ENCODE measurements at places on chromosomes 11 and 22.

DNA sequence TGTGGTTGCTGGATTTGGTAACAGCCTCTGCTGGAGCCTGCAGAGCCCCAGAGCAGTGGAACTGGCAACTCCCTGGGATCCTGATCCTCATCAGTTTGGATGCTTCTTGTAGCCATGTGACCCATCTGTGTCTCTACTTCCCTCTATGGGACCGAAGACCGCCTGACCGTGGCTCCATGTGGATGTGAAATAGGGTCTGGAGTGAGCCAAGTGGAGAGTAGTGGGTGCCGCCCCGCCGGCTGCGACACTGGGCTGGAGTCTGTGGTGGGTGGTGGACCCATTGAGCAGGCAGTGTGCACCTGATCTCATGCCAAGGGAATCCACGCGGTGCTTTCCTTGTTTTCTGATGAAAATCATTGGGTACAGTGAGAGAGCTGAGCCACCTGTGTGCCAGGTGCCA is 543.2 kb upstream of the B3GAT1 start:
- peaks cover 4% of the 10 kb centered on the region for H3K4me1 ChIP-seq
- no peak for DNase-seq
- no peaks in the 10 kb centered on the region for H3K36me3 ChIP-seq
- H3K4me3 ChIP-seq = no peak overlapping the region
- no peak overlapping the region for H3K27ac ChIP-seq

- peak overlapping the region; percentile 88 for H3K27ac ChIP-seq
- peaks cover 14% of the 10 kb centered on the region for H3K36me3 ChIP-seq
- H3K4me1 ChIP-seq = no peaks in the 10 kb centered on the region
- peak; percentile 23 for DNase-seq
Measured at GRCh38 chr11:112025707-112026106, 499 bp downstream of the DLAT start.

GRCh38 chr11:83520849-83521248 is 234.7 kb upstream of the CCDC90B start:
- no peaks in the 10 kb centered on the region for H3K4me1 ChIP-seq
- H3K4me3 ChIP-seq = no peak overlapping the region
- peaks cover 5% of the 10 kb centered on the region for H3K27me3 ChIP-seq

GRCh38 chr22:32836280-32837123 is 35.0 kb downstream of the TIMP3 start:
- peaks cover 6% of the 10 kb centered on the region for H3K4me1 ChIP-seq
- peak; percentile 22 for DNase-seq
- H3K27me3 ChIP-seq = no peaks in the 10 kb centered on the region
- H3K4me3 ChIP-seq = no peak overlapping the region
- no peak overlapping the region for H3K27ac ChIP-seq

- no peak overlapping the region for H3K4me3 ChIP-seq
- no peaks in the 10 kb centered on the region for H3K36me3 ChIP-seq
- no peak overlapping the region for H3K27ac ChIP-seq
Measured at GRCh38 chr22:49354516-49355210, 473.0 kb downstream of the BRD1 start.

GRCh38 chr11:18264035-18264434 is 2.0 kb upstream of the SAA1 start:
- no peaks in the 10 kb centered on the region for H3K36me3 ChIP-seq
- no peak overlapping the region for H3K27ac ChIP-seq
- H3K27me3 ChIP-seq = peaks cover 14% of the 10 kb centered on the region
- H3K4me3 ChIP-seq = no peak overlapping the region
- DNase-seq = no peak

DNA sequence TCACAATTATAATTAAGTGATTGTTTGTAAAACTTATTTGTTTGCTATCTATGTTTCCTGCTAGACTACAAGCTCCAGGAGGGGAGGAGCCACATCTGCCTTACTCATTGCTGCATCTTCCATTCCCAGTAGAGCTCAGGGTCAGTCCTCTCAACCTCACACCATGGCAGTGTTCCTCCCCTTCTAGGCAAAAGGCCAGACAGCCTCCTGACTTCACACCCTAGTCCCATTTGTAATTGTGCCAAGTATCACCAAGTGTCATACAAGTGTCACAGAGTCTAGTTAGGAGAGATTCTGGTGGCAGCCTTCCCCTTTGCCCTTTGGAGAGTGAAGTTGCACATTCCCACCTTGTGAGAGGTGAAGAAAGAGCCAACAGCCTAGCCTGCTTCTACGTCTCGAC is 490.4 kb downstream of the INSC start:
- H3K27ac ChIP-seq = no peak overlapping the region
- peaks cover 28% of the 10 kb centered on the region for H3K27me3 ChIP-seq
- H3K36me3 ChIP-seq = no peaks in the 10 kb centered on the region
- H3K4me1 ChIP-seq = no peaks in the 10 kb centered on the region

DNA sequence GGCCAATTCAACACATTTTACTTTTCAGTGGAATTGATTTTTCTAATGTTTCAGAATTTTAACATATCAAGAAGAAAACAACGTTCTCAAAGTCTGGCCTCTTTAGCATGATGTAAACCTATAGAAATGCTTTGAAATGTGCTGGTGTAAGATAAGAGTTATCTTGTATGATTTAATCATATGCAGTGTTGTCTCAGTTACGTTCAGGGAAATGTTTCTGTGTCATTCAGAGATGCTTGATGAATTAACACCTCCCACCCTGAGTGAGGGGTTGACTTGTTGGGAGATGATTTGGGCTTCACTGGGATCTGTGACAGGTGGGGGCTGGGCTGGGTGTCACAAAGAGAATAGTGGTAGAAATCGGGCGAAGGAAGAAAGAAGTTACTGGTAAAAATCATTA is 15.7 kb upstream of the MYO18B start:
- no peak overlapping the region for H3K4me3 ChIP-seq
- H3K4me1 ChIP-seq = no peaks in the 10 kb centered on the region
- H3K27ac ChIP-seq = no peak overlapping the region
- no peak for DNase-seq
- no peaks in the 10 kb centered on the region for H3K27me3 ChIP-seq

DNA sequence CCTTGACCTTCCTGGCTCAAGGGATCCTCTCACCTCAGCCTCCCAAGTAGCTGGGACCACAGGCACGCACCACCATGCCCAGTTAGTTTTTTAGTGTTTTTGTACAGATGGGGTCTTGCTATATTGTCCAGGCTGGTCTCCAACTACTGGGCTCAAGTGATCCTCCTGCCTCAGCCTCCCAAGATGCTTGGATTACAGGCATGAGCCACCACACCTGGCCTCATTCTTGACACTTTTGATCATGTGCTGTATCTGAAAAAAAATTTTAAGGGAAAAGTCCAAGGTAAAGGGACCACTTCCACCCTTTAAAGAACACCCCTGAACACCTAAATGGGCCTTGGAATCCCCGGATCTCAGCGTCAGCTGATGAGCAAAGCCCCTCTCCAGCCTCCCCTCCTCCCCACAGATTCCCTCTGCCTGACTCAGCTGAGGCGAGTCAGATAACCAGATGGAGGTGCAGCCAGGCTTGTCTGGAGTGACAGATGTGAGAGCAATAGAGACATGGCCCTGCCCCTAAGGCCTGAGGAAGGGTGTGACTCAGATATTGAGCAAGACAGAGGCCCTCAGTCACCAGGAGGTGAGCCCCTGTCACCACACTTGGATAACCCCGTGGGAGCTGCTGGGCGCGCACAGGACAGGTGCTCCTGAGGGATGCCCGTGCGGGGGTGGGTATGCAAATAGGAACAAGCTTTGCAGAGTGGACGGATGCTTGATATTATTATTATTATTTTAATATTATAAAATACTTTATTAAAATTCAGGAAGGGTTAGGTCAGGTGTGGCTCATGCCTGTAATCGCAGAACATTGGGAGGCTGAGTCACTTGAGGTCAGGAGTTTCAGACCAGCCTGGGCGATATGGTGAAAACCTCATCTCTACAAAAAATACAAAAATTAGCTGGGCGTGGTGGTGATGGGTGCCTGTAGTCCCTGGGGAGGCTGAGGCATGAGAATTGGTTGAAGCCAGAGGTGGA is 5.0 kb upstream of the CCDC88B start:
- peaks cover 5% of the 10 kb centered on the region for H3K27me3 ChIP-seq
- no peak overlapping the region for H3K4me3 ChIP-seq
- H3K27ac ChIP-seq = no peak overlapping the region

GRCh38 chr11:115869780-115870431 is 365.7 kb upstream of the CADM1 start:
- no peaks in the 10 kb centered on the region for H3K27me3 ChIP-seq
- no peak overlapping the region for H3K4me3 ChIP-seq
- H3K27ac ChIP-seq = no peak overlapping the region
- H3K4me1 ChIP-seq = no peaks in the 10 kb centered on the region
- no peaks in the 10 kb centered on the region for H3K36me3 ChIP-seq
- DNase-seq = peak; percentile 51

GRCh38 chr11:67389477-67389876 is 2.3 kb upstream of the RAD9A start:
- H3K4me3 ChIP-seq = no peak overlapping the region
- DNase-seq = no peak
- H3K36me3 ChIP-seq = 0 out of 2 replicates have a peak, but pooled peaks cover 2% of the 10 kb centered on the region
- H3K27ac ChIP-seq = no peak overlapping the region
- H3K4me1 ChIP-seq = peaks cover 11% of the 10 kb centered on the region
- H3K27me3 ChIP-seq = no peaks in the 10 kb centered on the region

DNA sequence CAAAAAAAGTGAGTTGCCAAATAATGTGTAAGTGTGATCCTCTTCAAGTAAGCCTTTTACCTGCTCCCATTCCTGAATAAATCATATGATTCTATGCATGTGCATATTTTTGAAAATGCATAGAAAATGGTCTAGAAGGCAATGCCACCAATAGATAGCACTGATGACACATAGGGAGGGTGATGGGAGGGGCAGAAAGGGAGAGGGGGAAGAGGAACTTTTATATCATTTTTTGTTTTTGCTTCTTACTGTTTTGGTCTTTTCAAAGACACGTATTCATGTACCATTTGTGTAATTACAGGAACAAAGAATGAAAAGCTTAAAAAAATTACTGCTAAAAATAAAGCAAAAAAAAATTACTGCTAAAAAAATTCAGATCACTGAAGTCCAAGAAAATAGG is 60.8 kb downstream of the C11orf58 start:
- H3K4me3 ChIP-seq = no peak overlapping the region
- H3K4me1 ChIP-seq = no peaks in the 10 kb centered on the region
- peaks cover 9% of the 10 kb centered on the region for H3K27me3 ChIP-seq
- no peak for DNase-seq
- H3K27ac ChIP-seq = no peak overlapping the region
